ENCODE measurements at places on chromosomes 2 and 18.

DNA sequence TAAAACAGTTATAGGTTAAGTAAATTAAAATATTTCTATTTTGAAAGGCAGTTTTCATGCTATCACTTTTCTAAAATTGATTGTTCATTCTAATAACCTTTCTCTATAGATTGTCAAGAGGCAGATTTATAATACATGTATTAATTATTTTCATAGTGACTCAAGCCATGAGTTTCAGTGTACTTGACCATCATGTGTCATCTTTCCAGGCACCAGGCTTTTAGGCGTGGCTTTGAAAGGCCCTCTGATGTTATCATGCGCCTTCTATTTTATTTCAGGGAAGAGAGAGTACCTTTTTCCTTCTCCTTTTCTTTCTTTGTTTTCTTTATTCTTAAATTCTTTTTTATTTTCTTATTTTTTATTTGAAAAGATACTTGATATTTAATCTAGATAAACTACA lies 128.3 kb upstream of the ETAA1 start:
- no peak for DNase-seq

DNA sequence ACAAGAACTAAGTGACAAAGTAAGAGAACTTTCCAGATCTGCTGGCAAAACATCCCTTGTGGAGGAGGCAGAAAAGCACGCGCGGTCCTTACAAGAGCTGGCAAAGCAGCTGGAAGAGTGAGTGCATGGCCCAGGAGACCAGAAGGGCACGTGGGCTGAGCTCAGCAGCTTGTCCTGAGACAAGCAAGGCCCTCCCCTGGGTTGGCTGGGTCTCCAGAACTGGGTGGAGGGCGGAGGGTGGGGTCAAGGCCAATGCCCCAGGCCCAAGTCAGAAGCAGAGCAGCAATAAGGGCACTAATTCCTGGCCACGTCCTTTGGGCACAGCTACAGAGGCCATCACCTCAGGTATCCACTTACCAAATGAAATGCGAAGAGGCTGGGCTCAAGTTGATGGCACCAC lies 110.6 kb upstream of the TTC39C start:
- no peak for DNase-seq

- no peak for DNase-seq
Measured at GRCh38 chr2:31957354-31958139, 53.3 kb downstream of the MEMO1 start.

GRCh38 chr2:98089941-98090340 lies 3.0 kb downstream of the VWA3B start:
- no peak for DNase-seq

- DNase-seq: no peak
Measured at GRCh38 chr2:21330786-21331391, 207.1 kb downstream of the TDRD15 start.

DNA sequence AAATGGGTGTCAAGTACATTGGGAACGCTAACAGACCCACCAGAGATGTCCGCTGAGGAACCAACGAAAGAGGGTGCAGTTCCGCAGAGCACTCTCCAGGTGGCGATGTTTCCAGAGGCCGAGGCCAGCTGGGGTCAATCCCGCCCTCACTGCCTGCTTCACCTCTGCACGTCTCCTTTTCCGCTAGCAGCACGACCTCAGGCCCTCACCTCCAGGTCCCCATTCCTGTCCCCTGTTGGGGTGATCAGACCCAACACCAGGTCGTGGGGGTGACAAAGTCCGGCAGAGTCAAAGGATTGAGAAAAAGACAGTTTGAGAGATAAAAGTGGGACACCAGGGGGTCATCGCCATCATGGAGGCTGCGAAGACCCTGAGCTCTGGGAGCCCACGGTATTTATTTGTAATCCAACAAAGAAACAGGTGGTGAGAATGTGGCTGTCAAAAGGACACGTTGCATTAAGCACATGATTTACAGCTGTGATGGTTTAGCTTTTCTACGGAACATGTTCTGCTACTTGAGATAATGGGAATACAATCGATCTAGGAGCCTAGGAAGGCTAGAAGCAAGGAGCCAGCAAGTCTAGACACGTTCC lies 27.3 kb downstream of the ZAP70 start:
- no peak for DNase-seq

DNA sequence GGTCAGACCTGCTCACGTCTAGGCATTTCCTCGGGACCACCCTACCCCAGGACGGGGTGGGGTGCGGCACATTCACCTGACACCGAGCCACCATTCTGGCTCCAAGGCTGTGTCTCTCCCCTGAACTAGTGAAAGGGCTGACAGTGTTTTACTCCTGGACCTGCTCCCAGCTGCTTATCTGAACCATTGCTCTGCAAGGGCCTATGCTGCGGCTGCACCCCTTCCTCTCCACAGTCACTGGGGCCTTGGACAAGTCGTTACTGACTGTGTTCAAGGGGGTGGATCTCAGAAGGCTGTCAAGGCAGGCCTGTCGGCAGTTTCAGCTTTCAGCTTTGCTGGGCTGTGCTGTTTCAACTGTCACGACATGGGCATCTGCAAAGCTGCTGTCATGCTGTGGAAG lies 11.7 kb downstream of the CREG2 start:
- DNase-seq: no peak

- no peak for DNase-seq
Measured at GRCh38 chr18:12879840-12880540, 4.0 kb downstream of the PTPN2 start.

- DNase-seq: no peak
Measured at GRCh38 chr2:68292108-68292710, 27.5 kb downstream of the CNRIP1 start.

DNA sequence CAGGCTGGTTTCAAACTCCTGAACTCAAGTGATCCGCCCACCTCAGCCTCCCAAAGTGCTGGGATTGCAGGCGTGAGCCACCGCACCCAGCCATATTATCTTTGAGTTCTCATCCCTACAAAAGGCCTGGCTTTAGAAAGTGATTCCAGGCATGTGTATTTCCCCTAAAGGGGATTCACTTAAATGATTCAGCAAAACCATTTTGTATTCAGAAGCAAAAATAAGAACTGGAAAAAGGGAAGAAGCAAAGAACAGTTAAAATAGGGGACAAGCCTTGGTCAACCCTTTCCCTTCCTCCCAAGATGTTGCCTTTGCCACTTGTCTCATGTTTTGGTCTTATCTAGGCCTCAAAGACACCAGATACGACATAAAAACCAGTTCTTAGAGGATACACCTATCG lies 10.5 kb downstream of the TM4SF20 start:
- no peak for DNase-seq

- DNase-seq: no peak
Measured at GRCh38 chr2:67660871-67661270, 263.7 kb downstream of the ETAA1 start.

GRCh38 chr2:207352978-207353671 lies 176.6 kb upstream of the CREB1 start:
- no peak for DNase-seq

GRCh38 chr2:27622921-27623384 lies 5.9 kb downstream of the CCDC121 start:
- DNase-seq: no peak

Data from NCI-H2081 treated with DMSO at 0.1 percent for 48 hours (cell line).